GM12864 (cell line): ENCODE measurements at places on chromosomes 11 and 22.

DNA sequence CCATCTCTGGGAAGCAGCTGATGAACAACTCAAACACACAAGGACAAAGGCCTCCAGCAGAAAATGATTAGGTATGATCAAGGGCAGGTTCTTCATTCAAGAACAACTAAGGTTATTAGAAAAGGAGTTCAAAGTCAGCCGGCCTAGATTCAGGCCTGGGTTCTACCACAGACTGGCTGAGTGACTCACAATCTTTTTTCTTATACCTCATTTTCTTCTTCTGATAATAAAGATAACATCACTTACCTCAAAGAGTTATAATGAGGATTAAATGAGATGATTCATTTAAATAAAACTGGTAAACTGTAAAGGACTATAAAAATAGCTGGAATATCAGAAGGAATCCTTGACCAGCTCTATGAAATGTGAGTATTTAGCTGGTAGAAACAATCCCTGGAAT is 49.3 kb upstream of the PPP2R1B start:
- DNase-seq = no peak

GRCh38 chr11:65919573-65920371 is 546 bp downstream of the DRAP1 start:
- no peak for DNase-seq

DNA sequence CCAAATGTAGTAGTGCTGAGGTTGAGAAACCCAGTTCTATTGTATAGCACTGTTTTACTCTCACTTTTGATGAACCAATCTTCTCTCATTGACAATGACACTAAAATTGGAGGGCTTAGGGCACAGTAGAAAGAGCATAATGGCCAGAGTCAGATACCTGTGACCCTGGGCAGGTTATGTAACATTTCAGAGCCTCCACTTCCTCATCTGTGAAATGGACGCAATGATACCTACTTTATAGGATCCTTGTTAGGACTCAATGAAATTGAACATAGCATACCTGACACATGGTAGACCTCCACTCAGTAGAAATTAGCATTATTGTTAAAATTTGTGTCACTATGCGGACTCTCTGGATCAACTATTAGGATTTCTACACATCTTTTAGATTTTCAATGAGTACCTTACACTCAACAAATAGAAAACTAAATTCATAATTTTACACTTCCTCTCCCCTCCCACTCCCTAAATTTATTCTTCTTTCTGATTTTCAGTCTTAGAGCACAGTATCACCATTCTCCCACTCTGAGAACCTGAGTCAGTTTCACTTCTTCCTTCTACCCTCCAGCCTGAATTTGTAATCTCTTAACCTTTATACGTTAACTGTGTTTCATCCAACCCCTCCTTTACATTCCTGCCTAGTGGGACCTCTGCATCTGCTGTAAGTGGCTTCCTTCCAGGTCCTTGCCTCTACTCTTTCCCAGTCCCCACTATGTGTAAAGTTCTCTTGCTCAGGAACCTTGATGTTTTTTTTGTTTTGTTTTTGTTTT is 78.3 kb downstream of the MICAL2 start:
- DNase-seq = no peak

DNA sequence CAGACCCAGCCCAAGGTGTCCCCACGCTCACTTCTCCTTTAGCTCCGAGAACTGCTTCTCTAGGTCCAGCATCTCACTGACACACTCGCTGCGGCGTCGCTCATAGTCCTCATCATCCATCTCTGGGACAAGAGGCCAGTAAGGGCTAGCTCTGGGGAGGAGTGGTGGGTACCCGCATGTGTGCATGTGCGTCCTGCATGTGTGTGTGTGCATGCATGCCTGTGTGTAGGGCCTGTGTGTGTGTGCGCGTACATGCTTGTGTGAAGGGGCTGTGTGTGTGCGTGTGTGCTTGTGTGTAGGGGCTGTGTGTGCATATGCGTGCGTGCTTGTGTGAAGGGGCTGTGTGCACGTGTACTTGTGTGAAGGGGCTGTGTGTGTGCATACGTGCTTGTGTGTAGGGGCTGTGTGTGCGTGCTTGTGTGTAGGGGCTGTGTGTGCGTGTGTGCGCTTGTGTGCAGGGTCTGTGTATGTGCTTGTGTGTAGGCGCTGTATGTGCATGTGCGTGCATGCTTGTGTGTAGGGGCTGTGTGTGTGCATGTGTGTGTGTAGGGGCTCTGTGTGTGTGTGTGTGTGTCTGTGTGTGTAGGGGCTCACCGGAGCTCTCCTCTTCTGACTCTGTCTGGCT is 3.3 kb downstream of the BRMS1 start:
- no peak for DNase-seq

GRCh38 chr22:45208993-45209838 is 31.5 kb downstream of the KIAA0930 start:
- no peak for DNase-seq

DNA sequence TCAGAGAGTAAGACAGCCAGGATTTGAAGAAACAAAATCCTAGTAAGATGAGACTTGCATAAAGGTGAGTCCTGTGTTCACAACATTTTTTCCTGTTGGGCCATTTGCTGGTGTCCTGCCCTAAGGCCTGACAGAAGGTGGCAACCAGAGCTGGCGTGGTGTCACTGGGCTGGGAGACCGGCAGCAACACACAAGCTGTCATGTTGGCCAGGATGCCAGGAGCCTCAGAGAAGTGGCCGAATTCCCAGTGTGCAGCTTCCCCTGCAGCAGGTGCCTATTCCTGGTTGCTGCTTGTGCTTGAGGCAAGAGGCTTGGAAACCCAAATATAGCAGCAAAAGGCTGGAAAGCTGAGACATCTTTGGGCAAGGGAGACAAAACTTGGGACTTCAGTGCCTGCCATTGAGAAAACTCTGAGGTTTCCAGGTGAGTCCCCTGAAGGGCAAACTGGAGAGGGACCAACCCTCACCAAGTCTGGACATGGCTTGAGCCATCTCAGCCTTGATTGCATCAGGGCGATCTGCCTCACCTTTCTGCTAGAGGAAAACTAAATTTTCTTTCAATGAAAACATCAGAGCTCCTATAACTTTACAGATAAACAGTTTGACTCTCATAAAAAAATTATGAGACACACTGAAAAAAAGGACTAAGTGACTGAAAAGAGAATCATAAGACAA is 25.9 kb downstream of the ALG12 start:
- no peak for DNase-seq

- peak; percentile 25 for DNase-seq
Measured at GRCh38 chr11:115709297-115709696, 205.1 kb upstream of the CADM1 start.

DNA sequence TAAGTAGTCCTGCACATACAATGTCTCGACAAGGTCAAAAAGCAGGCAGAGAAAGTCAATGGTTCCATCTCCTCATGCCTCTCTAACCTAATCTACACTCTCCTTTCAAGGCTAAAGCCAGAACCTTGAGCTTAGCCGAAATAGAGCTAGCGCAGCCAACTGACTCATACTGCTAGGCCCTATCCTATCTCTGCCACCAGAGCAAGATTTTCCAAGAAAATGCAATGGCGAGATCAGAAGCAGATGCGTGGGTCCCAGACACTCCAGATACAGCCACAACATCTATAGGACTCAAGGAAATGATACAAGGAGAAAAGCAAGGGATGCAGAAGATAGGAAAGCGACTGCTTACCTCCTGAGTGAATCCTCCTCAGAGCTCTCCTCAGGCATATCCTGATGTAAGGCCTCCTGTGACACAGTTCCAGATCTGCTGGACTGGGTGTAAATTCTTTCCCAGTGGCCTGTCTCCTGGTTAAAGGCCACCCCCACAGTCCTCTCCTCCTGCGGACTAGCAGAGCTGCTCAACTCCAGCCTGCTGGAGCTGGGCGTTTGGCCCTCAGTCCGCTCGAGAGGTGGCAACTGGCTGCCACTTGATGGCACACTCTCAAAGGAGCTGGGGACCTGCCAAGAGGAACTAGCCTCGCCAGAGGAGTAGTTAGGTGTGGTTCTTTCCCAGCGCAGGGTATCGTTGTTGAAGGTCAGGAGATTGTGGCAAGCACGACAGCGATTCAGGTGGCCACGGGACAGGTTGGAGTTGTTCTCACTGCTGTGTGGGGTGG is 52.0 kb downstream of the AMBRA1 start:
- no peak for DNase-seq

GRCh38 chr11:112421879-112422278 is 161.2 kb upstream of the PLET1 start:
- no peak for DNase-seq

DNA sequence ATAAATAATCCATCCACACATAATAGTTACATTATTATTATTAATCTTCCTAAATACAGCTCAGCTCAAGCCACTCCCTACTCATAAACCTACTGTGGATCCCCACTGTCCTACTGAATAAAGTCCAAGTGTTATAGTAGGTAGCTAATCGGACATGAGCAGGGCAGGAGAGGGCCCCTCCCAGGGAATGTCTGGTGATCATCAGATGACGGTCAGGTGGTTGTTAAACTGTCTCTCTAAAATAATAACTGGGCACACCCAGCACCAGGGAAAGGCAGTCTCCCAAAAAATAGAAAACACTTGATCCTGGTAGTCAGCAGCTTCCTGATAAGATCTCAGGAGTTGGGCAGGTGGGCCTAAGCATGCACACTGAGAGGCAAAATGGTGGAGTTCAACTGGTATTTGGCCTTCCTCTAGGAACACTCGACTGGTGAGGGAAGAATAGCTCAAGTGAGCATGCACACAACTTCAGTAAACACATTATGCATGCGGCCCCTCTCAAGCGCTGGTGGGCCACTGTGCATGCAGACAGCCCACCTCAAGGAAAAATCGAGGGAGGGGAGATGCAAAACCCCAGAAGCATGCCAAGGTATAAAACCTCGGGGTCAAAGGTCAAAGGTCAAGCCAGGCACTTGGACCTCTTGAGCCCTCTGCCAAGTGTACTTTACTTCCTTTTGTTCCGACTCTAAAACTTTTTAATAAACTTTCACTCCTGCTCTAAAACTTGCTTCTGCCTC is 65.0 kb downstream of the LRRC32 start:
- no peak for DNase-seq

GRCh38 chr11:47278058-47278457 is 8.1 kb downstream of the MADD start:
- no peak for DNase-seq

DNA sequence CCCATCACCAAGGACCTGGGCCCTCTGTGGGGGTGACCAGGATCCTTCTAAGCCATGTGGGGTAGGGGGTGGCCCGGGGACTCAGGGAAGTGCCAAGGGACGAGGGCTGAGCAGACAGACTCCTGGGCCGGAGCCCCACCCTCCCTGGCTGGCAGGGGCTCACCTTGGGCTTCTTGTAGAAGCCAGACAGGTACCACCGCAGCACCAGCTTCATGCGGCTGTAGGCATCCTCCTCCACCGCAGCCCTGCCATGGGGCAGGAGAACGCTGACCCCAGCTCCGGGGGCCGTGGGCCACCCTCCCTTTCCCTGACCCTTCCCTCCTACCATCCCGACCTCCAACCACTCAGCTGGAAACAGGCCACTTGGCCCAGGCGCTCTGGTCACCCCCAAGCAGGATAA is 45.9 kb upstream of the CARS1 start:
- no peak for DNase-seq

DNA sequence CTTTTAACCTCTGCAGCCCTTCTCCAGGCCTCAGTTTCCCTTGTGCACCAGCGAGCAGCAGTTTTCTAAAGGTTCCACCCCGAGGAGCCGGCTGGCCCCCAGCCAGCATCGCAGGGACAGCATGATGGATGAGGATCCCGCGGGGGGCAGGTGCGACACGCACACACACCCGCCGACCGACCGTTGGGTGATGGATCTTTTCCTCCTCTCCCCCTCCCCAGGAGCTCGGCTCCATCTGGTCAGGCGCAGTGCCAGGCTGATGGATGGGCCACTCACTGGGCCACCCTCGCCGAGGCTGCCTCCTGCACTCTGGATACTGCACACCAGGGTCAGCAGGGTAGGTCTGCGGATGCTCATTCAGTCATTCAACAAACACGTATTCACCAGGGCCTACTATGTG is 12.8 kb upstream of the CABP7 start:
- no peak for DNase-seq

- no peak for DNase-seq
Measured at GRCh38 chr11:100808904-100809491, 121.9 kb downstream of the ARHGAP42 start.

DNA sequence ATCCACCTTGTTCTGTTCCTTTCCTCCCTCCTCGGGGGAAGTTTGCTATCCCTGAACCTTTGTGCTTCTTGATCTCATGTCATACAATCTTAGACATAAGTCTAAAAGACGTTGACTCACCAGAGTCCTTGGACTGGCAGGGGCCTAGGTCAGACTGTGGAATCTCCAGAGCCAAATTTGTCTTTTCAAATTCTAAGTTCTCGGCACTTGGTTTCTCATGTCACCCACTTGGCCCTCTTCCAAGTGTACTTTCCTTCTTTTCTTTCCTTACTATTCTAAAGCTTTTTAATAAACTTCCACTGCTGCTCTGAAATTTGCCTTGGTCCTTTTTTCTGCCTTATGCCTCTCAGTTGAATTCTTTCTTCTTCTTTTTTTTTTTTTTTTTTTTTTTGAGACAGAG is 30.1 kb upstream of the SMPD1 start:
- no peak for DNase-seq

DNA sequence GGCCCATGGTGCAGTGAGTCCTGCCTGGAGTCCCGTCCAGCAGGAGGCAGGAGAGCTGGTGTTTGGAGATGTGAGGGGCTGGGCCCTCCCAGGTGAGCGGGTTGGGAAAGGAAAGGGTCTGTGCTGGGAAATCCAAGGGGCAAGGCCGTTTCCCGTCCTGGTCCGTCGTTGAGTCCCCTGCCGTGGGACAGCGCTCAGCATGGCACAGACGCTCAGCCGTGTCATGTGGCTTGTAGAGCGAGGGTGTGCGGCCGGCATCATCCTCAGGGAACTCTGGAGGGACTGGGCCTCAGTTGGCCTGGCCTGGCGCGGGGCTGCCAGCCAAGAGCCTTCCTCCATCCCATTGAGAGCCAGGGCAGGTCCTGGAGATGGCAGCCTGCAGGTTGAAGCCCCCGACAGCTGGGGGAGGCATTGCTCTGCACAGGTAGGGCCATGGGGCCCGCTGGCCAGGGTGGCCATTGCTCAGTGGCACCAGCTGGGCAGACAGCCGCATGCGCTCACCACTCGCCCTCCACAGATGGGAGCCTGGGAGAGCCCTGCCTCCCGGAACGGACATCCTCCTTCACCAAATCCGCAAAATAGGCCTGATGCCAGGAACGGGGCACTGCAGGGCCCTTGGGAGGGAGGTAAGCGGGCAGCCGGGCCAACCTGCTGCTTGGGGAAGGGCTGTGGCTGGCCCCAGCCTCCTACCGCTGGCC is 28.7 kb downstream of the KCNQ1 start:
- no peak for DNase-seq

DNA sequence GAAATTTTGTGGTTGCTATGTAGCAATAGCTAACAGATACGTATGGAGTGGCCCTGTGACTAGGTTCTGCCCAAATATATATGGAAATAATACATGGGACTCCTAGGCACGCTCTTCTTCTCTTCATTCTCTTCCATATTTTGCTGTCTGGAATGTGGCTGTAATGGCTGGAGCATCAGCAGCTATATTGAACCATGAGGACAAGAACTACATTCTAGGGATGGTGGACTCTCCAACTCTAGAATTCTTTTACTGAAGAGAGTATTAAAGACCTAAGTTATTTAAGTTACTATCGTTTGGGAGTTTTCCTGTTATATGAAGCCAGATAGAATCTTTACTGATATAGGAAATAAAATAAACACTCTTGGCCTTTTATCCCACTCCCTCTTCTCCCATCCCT is 7.5 kb upstream of the NELL1 start:
- DNase-seq = no peak
